ENCODE measurements at places on chromosomes 2 and 18. TPM values are rescaled to one million over a fixed set of nuclear protein-coding genes. Genes with fewer than 3 reads are reported as not detected.

The GBX2 gene
- total RNA-seq = not detected

The KIF5C gene
- 0.92 TPM for total RNA-seq

The ABCA12 gene
- 0.58 TPM for total RNA-seq

The MBD5 gene
- 42.4 TPM for total RNA-seq

The RGPD8 gene
- 14.9 TPM for total RNA-seq

The CYP27C1 gene
- total RNA-seq = 0.12 TPM

The TUBA3E gene
- total RNA-seq = not detected

The GCG gene
- total RNA-seq = not detected

- H3K27ac ChIP-seq = no peak overlapping the region
- H3K4me1 ChIP-seq = no peaks in the 10 kb centered on the region
- H3K4me3 ChIP-seq = no peak overlapping the region
- no peaks in the 10 kb centered on the region for H3K27me3 ChIP-seq
- no peaks in the 10 kb centered on the region for H3K36me3 ChIP-seq
Observed at GRCh38 chr18:49869354-49869753, 56.0 kb upstream of the ACAA2 start.

- no peak for DNase-seq
- no peaks in the 10 kb centered on the region for H3K4me1 ChIP-seq
- no peaks in the 10 kb centered on the region for H3K36me3 ChIP-seq
- H3K27me3 ChIP-seq = no peaks in the 10 kb centered on the region
Observed at GRCh38 chr2:178592655-178593054, 112.4 kb downstream of the PLEKHA3 start.

- no peaks in the 10 kb centered on the region for H3K27me3 ChIP-seq
- DNase-seq = peak; percentile 65
- no peaks in the 10 kb centered on the region for H3K36me3 ChIP-seq
- H3K4me3 ChIP-seq = no peak overlapping the region
- no peak overlapping the region for H3K27ac ChIP-seq
- H3K4me1 ChIP-seq = no peaks in the 10 kb centered on the region
Observed at GRCh38 chr2:19955544-19956422, 34.1 kb downstream of the WDR35 start.

DNA sequence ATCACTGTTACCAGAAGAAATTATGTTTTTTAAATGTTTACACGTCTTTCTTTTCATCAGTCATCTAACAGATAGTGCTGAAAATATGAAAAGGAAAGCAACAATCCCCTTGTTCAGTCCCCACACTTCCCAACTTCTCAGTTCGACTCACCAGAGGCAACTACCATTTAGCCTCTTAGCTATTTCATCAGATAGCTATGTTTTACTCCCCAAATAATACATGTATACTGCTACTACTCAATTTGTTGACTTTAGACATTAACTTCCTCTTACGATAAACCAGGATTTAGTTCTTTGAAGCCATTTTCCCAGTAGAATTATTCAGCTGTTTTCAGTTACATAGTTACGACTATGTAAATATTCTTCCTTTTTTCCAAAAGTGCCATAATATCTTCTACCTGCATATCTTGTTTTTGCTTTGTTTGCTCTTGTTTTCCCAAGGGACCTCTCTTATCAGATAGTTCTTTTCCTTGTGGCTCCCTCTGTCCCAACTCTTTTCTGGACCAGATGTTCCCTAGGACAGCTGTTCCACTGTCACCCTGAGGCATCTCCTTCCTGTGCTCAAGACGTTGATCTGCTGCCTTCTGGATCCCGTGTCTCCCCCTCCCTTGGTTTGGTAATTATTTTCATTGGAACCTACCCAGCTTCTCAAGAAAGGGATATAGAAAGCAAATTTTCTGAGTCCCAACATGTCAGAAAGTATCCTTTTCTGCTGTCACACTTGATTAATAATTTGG lies 289.3 kb upstream of the TANK start:
- peak overlapping the region; percentile 27 for H3K27ac ChIP-seq
- H3K36me3 ChIP-seq = no peaks in the 10 kb centered on the region
- H3K27me3 ChIP-seq = no peaks in the 10 kb centered on the region
- DNase-seq = no peak
- H3K4me3 ChIP-seq = no peak overlapping the region

DNA sequence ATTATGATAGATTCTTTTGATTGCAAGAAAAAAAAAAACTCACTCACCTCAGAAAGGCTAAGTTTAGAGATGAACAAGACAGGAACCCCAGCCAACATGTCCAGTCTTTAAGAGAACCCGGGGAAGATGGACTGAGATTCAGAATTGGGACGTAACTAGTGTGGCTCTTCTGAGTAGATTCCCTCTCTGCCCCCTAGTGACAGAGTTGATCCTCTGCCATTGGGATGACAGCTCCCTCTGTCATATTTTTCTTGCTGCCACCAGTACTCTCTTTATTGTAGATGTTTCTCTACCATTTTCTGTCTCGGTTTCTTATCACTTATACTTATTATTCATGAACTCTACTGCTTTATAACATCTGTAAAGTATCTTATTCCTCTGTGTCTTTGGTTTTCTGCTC lies 77.7 kb downstream of the GULP1 start:
- H3K36me3 ChIP-seq = no peaks in the 10 kb centered on the region
- DNase-seq = no peak
- H3K27me3 ChIP-seq = no peaks in the 10 kb centered on the region
- no peak overlapping the region for H3K27ac ChIP-seq

GRCh38 chr2:53407363-53408080 lies 360.1 kb upstream of the CHAC2 start:
- no peak overlapping the region for H3K4me3 ChIP-seq
- DNase-seq = no peak
- H3K36me3 ChIP-seq = no peaks in the 10 kb centered on the region

DNA sequence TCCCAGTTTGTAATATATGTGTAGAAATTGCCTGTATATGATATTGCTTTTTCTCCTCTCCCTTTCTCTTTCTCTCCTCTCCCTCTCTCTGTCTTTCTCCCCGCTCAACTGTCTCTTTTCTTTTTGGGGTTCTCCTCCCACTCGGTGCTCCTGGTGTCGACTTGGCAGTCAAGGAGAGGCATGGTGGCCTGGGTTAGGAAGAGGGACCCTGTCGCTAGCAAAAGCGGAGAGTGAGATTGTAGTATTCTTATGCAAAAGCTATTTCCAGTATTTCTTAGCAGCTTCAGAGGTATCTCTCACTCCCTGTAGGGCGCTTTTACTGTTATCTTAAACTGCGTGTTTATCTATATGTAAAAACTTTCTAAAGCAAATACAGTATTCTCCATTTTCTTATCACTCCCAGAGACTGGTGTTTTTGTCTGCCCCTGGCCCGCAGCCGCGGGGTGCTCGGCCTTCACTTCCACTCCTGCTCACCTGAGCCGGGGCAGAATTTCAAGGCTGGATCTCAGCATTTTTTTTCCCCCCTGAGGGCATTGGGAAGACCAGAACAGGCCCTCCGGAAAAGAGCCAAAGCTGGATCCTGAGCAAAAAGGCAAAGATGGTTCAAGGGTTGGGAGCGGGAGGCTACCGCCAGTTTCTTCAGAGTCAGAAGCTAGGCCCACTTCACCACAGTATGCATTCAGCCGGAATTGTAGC lies 4.3 kb downstream of the SIX3 start:
- no peak overlapping the region for H3K4me3 ChIP-seq
- peaks cover 6% of the 10 kb centered on the region for H3K4me1 ChIP-seq
- DNase-seq = no peak
- no peak overlapping the region for H3K27ac ChIP-seq

DNA sequence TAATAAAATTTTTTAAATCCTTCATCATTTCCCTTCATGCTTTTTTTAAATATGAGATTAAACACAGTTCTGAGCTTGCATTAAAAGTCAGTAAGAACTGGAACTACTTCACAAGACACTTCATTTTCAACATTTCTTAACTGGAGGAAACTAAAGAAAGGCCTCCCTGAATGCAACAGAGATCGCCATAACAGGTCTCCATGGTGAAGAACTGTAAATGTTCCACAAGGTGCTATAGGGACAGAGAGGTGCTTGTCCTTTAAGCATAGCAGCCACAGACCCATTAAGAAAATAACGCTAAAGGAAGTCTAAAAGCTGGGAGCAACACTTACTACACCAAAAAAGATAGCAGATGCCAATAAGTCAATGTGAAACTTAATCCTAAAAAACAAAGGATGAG lies 8.5 kb downstream of the STAM2 start:
- no peaks in the 10 kb centered on the region for H3K36me3 ChIP-seq
- H3K27ac ChIP-seq = peak overlapping the region; percentile 16
- no peaks in the 10 kb centered on the region for H3K27me3 ChIP-seq
- H3K4me3 ChIP-seq = no peak overlapping the region
- peaks cover 6% of the 10 kb centered on the region for H3K4me1 ChIP-seq

DNA sequence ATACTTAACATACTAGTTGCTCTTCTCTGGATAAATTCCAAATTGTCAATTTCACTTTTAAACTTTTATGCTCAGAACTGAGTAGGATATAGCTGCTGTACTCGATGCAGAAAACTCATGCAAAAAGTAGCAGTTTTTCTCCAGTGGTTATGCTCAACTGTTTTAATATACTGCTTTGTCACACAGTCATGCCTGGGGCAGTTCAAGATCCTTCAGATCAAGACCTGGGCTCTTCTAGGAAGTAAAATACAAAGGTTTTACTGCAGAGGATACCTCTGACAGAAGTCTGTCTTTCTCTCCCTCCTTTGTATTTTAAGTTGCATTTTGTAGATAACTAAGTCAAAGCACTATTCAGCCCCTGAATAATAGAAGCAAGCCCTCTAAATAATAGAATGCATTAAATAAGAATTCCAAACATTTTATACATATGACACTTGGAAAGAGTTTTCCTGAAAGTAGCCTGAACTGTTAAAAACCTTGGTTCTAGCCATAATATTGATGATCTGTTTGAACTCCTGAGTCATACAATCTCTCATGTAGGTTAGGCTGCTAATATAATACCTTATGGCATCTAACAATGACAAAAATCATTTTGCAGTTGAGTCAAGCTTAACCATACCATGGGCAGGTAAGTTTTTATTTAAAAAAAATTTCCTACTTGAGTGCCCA lies 183.3 kb upstream of the TRIB2 start:
- no peak overlapping the region for H3K27ac ChIP-seq
- DNase-seq = no peak
- H3K27me3 ChIP-seq = no peaks in the 10 kb centered on the region
- H3K4me1 ChIP-seq = no peaks in the 10 kb centered on the region

GRCh38 chr2:230921806-230922595 lies 3.0 kb downstream of the GPR55 start:
- no peak overlapping the region for H3K4me3 ChIP-seq
- no peaks in the 10 kb centered on the region for H3K36me3 ChIP-seq
- DNase-seq = no peak
- no peak overlapping the region for H3K27ac ChIP-seq
- H3K27me3 ChIP-seq = peaks cover 3% of the 10 kb centered on the region

GRCh38 chr2:66717218-66717905 lies 282.4 kb downstream of the MEIS1 start:
- H3K36me3 ChIP-seq = no peaks in the 10 kb centered on the region
- H3K4me3 ChIP-seq = no peak overlapping the region

- no peaks in the 10 kb centered on the region for H3K27me3 ChIP-seq
- peaks cover 17% of the 10 kb centered on the region for H3K4me1 ChIP-seq
- no peak overlapping the region for H3K4me3 ChIP-seq
- DNase-seq = no peak
- H3K27ac ChIP-seq = peak overlapping the region; percentile 60
Observed at GRCh38 chr18:58937071-58937886, 72.6 kb downstream of the ZNF532 start.

DNA sequence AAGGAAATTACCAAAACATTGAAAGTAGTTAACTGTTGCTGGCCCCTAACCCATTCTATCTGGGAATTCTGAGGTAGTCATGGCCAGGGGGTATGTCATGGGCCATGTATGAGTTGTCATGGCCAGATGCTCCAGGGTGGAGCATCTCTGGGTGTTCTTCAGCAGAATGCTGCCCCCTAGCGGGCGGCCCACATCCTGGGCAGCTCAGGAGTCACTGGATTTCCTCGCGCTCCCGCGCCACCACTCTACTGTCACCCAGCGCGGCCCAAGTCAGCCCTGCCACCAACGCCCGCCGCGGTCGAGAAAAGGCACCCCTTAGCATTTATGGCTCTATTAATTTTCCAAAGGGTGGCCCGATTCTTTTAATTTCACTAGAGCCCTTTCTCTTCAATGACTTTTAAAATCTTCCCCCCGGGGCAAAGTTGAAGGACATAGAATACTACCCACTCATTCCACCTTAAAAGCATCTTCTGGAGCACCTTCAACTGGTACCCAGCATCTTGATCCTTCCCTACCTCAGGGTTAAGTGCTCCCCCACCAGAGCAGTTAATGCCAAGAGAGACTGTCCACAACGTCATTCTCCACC lies 41.6 kb downstream of the PKDCC start:
- H3K4me1 ChIP-seq = peaks cover 3% of the 10 kb centered on the region
- no peak overlapping the region for H3K27ac ChIP-seq
- H3K4me3 ChIP-seq = no peak overlapping the region

- no peak overlapping the region for H3K4me3 ChIP-seq
- no peaks in the 10 kb centered on the region for H3K4me1 ChIP-seq
- no peak for DNase-seq
Observed at GRCh38 chr2:237980087-237980486, 13.3 kb downstream of the UBE2F start.

DNA sequence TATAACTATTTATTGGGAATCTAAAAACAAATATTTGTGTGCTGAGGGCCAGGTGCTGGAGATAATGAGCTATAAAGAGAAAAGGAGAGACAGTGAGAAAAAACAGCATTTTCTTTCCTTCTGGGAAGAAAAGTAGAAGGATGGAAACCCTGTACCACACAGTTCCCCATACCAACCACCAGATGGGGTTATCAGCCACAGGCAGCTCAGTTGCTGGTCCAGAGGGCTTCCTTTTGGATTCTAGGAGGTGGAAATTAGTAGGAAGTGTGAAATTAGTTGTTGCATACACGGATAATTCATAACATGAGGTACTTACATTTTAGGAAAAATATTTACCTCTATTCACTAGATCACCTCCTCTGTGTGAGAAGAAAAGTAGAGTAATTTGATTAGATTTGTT lies 237.0 kb upstream of the FOSL2 start:
- no peaks in the 10 kb centered on the region for H3K36me3 ChIP-seq
- no peaks in the 10 kb centered on the region for H3K27me3 ChIP-seq
- H3K4me1 ChIP-seq = no peaks in the 10 kb centered on the region

DNA sequence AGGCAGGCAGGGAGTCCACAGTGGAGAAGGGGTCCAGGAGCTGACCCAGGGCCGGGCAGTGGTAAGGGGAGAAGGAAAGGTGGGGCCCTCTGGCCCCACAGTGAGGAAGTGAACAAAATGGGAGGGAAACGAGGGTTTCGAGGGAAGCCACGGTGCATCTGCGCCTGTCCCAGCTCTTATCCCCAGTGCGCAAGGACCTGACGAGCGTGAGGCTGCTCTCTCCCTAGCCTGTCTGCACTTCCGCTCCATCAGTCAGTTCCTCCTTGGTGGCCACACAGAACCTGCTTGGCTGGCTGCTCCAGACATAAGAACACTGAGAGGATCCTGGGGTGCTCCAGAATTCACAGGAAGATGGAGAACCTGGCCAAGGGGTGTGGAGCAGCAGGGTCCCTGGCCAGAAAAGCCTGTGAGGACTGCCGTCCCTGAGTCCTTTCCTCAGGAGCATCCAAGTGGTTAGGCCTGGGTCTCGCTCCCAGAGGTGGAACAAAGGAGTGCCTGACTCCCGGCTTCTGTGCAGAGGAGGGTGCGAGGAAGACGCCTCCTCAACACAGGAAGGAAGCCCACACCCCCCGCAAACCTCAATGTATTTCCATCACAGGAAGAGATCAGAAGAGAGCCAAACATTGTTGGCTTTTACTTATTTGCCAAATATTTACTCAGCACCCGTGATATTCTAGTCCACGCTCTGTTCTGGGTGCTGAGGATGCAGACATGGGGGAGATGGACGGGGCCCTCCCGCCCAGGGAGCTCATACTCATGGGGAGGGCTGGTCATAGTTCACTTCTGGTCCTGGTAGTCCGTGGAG lies 43.7 kb upstream of the SEMA4C start:
- no peak for DNase-seq
